ENCODE measurements at places on chromosomes 5 and 9. TPM values are rescaled to one million over a fixed set of nuclear protein-coding genes. Genes with fewer than 3 reads are reported as not detected.

IFNA13 gene
- total RNA-seq: not detected

NCBP1 gene
- 56.9 TPM for total RNA-seq

OMD gene
- total RNA-seq: not detected

ANKRD31 gene
- total RNA-seq: 0.11 TPM

DEPDC1B gene
- total RNA-seq: 20.7 TPM

HSPB3 gene
- total RNA-seq: 1.8 TPM

PRRC1 gene
- 49.9 TPM for total RNA-seq

S1PR3 gene
- 14.5 TPM for total RNA-seq

ANAPC2 gene
- 29.9 TPM for total RNA-seq

IFNK gene
- total RNA-seq: 0.12 TPM

OR1Q1 gene
- not detected for total RNA-seq

IL4 gene
- not detected for total RNA-seq

TNFSF15 gene
- total RNA-seq: 3.0 TPM

PCDHB13 gene
- 0.12 TPM for total RNA-seq

FST gene
- total RNA-seq: 30.8 TPM

MAMDC2 gene
- total RNA-seq: 2.4 TPM

TNC gene
- total RNA-seq: 364 TPM

C7 gene
- 0.12 TPM for total RNA-seq

Measured in uterine smooth muscle cell (primary cell).